Dermis microvascular lymphatic vessel endothelial cell (primary cell): ENCODE measurements at places on chromosomes 3 and 15.

DNA sequence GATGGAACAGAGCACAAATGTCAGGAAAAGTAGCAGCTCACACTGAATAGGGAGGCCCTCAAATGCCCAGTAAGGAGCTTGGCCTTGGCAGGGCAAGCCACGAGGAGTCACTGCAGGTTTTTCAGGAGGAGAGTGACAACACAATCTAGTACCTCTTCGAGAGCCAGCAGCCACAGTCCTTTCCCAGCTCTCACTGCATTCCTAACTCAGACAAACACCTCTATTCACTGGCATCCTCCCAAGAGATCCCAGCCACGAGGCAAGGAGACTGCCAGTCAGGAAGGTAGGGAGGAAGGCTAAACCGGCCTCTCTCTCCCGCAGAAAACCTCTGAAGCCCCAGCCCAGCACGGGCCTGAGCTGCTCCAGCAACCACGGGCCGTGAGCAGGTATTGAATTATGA lies 146.0 kb upstream of the SMAD3 start:
- DNase-seq = no peak

DNA sequence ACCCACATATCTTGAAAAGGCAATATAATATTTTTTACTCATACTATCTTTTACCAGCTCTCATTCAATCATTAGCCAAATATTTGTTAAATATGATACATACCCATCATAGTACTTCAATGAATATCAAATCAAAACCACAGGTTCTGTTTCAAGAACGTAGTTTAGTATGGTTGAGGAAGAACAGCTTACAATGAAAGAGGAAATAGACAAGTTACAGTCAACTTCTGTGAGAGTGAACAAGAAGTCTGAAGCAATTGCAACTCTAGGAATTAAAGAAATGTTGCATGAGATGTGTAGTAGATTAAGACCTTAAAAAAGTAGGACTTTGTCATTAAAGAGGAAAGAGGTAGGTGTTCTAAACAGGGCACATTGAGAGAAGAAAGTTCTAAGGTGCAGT lies 9.3 kb downstream of the BCHE start:
- no peak for DNase-seq

DNA sequence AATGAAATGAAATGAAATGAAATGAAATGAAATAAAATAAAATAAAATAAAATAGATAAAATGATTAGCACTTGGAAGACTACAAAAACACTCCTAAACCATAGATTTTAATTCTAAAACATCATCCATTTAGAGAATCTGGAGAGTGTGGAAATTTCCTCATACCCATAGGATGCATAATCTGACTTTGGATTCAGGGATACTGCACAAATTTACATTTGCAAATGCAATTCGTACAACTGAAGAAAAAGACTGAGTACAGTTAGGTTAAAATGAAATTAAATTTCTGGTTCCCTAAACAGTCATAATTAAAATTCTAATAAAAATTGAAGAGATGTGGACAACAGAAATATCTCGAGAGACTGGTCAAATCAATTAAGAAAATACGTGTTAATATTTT lies 122.9 kb downstream of the TMCC1 start:
- no peak for DNase-seq

GRCh38 chr15:36896949-36897348 lies 203.4 kb downstream of the MEIS2 start:
- DNase-seq = no peak

GRCh38 chr3:89114841-89115223 lies 7.4 kb downstream of the EPHA3 start:
- no peak for DNase-seq

GRCh38 chr3:130014526-130014925 lies 40.0 kb downstream of the TRH start:
- DNase-seq = no peak

DNA sequence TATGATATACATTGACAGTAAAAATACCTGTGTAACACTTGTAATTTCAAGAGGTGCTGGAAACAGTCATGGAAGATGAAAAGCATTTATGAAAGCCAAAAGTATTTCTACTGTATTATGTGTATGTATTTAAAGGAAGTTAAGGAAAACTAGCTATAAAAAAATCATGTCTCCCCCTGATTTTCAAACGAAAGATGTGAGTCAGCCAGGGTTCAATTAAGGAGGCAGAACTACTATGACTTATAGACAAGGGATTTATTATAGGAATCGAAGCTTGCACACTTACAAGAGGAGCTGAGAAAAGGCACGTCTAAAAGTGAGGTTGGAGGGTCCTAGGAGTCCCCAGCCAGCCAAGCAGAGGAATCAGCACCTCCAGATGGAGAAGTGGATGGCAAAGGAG lies 119.4 kb downstream of the SUCLG2 start:
- no peak for DNase-seq

- DNase-seq = no peak
Observed at GRCh38 chr3:105845488-105845887, 23.3 kb downstream of the CBLB start.

- DNase-seq = no peak
Observed at GRCh38 chr15:31371520-31372240, 45.0 kb downstream of the KLF13 start.

GRCh38 chr15:100784493-100785180 lies 95.0 kb upstream of the ALDH1A3 start:
- no peak for DNase-seq

DNA sequence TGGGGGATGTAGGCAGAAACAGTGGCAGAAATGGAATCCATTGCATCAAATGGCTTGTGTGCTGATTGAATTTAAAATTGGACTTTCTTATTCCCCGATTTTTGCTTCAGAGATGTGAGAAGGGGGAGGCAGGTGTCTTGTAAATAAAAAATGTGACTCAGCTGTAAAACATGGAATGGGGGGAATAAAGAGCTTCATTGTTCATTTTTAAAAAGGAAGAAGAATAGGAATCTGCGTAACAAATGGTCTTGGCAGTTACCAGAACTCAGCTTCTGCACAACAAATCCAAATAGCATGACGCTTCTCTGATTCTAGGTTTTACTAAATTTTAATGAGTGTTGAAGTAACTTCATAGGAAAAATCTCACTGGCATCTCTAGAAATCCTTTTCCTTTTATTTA lies 323.9 kb upstream of the GBE1 start:
- no peak for DNase-seq

GRCh38 chr3:71317749-71318457 lies 265.6 kb downstream of the FOXP1 start:
- DNase-seq = no peak

DNA sequence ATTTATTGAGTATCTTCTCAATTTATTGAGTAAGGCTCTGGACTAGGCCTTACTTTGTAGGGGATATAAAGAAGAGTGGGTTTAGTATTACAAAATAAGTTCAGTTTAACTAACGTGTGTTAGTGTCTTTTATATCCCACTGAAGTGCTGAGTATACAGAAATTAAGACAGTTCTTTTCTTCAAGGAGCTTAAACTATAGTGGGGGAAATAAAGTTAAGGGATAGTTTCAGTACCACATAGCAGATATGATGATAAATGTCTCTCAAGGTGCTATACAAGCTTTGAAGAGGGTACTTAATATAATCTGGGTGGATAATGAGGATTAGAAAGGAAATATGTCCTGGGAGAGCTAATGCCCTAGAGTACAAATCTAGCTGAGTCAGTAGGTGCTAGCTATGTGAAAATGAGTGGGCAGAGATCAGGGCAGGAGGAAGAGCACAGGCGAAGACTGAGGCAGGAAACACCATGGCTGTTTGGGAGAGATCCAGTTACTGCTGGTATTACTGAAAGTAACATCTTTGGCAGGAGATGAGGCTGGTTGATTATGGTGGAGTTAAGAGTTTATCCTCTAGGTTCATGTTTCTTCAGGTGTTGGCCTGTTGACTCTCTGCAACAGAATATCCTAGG lies 46.0 kb downstream of the TEX9 start:
- no peak for DNase-seq

DNA sequence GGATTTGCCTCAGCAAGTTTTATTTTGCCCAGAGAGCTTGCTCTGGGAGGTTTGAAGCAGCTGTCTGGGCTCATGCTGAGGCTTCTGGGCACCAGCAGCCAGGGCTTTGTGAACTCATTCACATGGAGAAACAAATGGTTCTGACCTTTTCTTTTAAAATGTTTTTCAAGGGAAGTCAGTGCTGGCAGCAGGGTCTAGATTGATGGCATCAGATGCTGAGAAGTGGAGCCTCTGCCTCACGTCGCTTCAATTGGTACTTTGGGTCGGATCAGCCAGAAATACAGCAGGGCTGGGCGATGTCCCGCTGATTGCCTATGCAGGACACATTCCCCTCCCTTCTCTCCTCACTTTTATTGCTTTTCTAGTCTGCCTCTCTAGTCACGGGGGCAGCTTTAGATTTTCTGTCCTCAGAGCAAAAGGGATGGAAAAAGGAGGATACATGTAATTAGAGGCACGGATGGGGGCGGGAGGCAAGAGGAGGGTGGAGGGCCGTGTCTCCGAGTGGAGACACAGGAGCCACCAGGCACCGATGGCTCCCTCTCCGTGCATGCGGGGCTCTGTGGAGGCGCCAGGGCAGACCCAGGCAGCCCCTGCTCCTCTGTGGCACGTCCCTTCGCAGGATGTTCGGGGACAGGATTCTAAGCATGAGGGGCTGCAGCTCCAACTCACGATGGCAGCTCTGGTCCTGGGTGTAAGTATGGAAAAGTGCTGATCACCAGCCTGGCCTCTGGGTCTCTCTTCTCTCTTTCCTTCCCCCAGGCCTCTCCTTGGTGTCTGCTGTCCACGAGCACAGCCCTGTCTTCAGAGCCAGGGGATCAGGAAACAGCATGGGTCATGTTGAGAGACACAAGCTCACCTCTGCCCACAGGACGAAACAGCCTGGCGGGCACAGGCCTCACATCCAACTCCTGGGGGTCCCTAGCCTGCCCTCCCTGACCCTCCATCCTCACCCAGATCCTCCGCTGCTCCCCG lies 116.1 kb downstream of the FAM43A start:
- peak; percentile 5 for DNase-seq
